ENCODE measurements at places on chromosomes 3 and 15. TPM values are rescaled to one million over a fixed set of nuclear protein-coding genes. Genes with fewer than 3 reads are reported as not detected.

DNA sequence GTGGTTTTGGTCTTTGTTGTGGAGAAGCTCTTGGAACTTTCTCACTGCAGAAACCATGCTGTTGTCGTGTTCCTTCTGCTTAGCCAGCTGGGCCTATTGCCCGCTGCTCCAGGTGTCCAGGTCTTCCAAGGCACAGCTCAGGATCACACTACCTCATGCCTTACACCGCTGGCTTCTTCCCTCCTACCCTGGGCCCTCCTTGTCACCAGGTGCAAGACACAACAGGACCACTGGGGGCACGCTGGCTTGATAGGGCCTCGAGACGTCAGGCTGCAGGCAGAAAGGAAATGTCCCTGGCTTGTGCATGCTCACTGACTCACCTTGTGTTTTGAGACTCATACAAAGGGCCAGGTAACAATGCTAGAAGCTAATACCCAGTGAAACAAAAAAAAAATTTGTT, 32.3 kb downstream of the PAQR9 start:
- no peak for DNase-seq

DNA sequence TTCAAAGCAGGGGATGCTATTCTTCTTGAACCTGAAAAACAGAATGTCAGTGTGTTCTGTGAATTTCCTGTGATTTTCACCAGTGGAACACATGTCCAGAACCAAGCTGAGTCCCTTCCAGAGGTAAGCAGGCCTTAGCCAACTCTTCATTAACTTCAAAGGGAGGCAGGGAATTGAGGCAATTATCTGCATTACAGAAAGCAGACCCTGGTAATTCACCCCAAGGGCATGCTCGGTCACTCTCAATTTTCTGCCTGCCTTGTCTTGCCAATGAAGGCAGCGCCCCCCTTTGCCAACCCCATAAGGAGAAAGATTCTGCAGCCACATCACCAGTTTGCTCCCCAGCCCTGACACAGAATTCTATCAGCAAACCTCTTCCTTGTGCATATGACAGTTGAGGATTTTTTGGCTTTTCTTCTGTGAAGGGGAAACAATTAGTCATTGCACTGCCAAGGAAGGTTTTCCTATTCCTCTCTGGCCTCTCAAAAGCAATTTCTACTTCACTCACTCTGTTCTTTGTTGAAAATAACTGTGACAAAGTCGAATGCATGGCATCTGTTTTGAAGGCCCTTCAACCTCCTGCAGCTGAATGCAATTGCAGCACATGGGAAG, 85.3 kb downstream of the HHLA2 start:
- DNase-seq = no peak

GRCh38 chr15:66153549-66154415, 99.8 kb downstream of the MEGF11 start:
- DNase-seq = no peak

DNA sequence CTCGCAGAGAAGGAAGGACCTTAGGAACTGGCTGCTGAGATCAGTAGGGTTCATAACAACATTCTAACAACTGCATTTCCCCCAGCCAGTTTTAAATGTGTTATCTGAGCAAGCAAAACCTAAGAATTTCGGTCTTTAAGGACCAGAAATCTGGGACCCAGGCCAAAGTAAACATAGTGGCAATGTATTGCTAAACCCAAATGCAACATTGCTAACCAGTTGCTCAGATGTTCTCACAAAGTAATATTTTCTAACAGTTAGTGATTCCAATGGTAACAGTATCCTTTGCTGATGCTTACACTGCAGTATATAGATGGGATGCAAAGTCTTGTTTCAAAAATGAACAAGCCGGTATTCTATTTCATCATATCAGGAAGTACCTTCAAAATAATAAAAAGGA, 254.3 kb downstream of the RYR3 start:
- DNase-seq = no peak

- no peak for DNase-seq
Observed at GRCh38 chr15:80473286-80474223, 69.4 kb downstream of the ARNT2 start.

- no peak for DNase-seq
Observed at GRCh38 chr15:39388118-39388517, 192.8 kb upstream of the THBS1 start.

- peak; percentile 63 for DNase-seq
Observed at GRCh38 chr15:89740137-89740536, 10.9 kb downstream of the MESP1 start.

- DNase-seq = no peak
Observed at GRCh38 chr15:52481915-52482314, 46.8 kb downstream of the MYO5A start.

DNA sequence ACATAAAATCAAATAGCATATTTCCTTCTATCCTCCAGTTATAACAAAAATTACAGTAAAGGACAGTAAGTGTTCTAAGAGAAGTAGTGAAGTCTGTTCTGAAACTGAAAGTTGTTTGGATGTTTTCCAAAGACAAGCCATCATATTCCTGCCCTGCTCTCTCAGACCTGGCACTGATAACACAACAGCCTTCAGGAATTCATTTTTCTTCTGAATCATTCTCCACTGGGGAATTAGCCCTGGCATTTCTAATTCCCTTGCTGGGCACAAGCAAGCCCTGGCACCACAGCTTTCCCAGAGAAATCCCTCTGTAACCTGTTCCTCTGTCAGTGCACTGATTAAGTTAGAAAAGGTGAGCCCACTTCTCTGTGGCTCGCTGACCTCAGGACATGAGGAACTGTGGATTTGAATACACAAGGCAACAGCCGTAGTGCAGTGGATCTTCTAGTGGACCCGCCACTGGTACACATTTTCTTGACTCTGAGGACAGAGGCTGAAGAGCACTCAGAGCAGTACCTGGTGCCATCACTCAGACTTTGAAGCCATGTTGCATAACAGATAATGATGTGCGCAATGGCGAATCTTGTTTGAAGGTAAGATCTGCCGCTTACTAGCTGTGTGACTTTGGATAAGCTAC, 61.6 kb downstream of the WWTR1 start:
- DNase-seq = no peak

- no peak for DNase-seq
Observed at GRCh38 chr15:50390554-50391264, 33.5 kb upstream of the USP8 start.

DNA sequence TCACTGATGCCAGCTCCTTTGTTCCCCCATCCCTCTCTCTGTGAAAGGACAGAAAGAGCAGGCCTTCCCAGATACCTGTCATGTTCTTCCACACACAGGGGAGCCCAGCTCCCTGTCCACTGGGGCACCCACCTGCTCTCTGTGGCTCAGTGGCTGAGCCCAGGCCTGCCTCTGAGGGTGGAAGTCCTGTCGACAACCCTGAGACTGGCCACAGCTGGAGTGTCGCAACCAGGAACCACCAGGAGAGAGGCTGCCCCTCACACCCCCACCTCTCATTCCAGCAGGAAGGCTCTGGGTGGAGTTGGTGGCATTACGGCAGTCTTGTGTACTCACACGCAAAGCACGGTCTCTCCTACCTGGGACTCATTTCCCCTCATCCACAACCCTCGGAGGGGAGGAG, 66.3 kb downstream of the MEGF11 start:
- no peak for DNase-seq

DNAJC13 gene
- total RNA-seq = 36.0 TPM

PROK2 gene
- total RNA-seq = 0.25 TPM

RPP25 gene
- total RNA-seq = 6.3 TPM

MYLK gene
- total RNA-seq = 20.1 TPM

PLA2G4E gene
- not detected for total RNA-seq

IMPG2 gene
- total RNA-seq = 0.40 TPM

ISLR2 gene
- total RNA-seq = 10.9 TPM

TRPM7 gene
- 34.8 TPM for total RNA-seq
